ENCODE measurements at places on chromosomes 11 and 22.

DNA sequence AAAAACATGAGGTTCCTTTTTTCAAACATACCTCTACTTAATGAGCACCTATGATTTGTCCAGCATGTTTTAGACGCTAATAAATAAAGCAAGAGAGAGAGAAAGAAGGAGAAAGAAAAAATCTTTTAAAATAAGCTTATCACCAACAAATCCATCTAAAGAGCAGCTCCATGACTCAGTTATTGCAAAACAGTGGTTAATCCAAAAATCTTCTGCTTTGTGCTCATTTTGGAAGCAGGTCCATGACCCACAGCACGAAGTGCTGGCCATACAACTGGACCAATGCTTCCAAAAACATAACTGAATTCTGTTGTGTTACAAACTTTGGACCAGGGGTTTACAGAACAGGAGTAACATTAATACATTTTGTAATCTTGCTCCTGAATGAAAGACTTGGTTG is 696.6 kb downstream of the KCNA4 start:
- DNase-seq, result no peak

GRCh38 chr11:106331176-106331575 is 253.7 kb downstream of the AASDHPPT start:
- no peak for DNase-seq

DNA sequence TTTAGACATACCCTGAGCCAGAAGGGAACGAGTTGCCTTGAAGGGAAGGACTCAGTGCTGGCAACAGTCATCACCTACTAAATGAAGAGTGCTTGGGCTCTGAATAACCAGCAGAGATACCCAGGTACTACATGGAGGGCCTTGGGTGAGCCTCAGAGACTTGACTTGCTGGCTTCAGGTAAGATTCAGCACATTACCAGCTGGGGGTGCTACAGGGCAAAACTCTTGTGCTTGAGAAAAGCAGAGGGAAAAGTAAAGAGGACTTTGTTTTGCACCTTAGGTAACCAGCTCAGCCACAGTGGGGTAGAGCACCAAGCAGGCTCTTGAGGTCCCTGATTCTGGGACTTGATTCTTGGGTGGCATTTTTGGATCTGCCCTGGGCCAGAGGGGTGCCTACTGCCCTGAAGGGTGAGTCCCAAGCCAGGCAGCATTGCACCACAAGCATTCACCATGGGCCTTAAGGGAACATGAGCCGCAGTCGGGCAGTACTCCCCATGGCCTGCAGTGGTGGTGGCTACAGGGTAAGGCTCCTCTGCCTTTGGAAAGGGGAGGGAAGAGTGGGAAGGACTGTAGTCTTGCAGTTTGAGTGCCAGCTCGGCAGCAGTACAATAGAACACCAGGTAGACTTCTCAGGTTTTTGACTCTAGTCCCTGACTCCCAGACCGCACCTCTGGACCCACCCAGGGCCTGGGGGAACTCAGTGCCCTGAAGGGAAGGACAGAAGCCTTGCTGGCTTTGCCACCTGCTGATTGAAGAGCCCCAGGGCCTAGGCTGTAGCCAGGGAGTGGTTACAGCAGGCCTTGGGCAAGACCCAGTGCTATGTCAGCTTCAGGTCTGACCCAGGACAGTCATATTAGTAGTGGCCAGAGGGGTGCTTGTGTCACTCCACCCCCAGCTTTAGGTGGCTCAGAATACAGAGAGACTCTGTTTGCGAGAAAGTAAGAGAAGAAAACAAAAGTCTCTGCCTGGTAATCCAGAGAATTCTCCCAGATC is 22.7 kb upstream of the PLEKHA7 start:
- no peak for DNase-seq

- DNase-seq, result no peak
Measured at GRCh38 chr11:82775736-82776346, 42.2 kb upstream of the FAM181B start.

DNA sequence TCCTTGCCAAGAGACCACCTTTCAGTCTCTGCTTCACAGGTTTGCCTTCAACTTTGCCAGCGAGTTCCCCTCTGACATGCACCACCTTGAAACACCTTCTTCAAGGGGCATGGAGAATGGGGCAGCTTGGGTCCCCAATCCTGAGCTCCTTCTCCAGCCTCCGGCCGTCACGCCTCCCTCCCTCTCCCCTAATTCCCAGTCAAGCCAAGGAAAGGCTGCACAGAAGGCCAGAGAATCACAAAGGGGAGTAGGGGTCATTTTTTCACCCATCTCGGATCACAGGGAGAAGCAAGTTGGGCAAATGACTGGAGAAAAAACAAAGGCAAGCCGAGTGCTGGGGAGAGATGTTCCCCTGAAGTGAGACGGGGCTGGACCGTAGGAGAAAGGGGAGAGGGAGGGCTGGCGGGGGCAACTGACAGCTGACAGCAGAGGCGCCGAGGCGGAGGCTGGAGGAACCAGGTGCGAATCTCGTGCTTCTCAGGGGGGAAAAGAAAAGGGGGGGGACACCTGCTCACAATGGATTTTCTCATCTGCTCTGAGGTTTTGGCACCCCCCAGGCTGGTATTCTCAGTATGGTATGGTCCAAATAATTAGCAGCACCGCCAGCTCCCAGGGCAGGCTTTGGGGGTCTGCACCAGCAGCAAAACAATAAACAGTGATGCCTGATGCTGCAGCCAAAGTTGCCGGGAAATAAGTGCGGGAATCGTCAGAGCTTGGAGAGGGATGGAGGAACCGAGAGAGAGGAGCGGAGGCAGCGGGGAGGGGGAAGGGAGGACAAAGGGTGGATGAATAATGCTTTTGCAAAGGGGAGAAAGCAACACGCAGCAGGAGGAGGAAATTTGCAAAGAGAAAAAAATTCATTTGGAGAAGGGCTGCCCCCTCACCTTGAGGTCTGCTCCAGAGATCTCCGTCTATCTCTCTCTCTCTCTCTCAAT is 644 bp downstream of the YPEL4 start:
- no peak for DNase-seq

- DNase-seq, result peak; percentile 33
Measured at GRCh38 chr11:3808861-3809623, 682 bp downstream of the PGAP2 start.

- no peak for DNase-seq
Measured at GRCh38 chr22:49593509-49593908, 234.2 kb downstream of the BRD1 start.

DNA sequence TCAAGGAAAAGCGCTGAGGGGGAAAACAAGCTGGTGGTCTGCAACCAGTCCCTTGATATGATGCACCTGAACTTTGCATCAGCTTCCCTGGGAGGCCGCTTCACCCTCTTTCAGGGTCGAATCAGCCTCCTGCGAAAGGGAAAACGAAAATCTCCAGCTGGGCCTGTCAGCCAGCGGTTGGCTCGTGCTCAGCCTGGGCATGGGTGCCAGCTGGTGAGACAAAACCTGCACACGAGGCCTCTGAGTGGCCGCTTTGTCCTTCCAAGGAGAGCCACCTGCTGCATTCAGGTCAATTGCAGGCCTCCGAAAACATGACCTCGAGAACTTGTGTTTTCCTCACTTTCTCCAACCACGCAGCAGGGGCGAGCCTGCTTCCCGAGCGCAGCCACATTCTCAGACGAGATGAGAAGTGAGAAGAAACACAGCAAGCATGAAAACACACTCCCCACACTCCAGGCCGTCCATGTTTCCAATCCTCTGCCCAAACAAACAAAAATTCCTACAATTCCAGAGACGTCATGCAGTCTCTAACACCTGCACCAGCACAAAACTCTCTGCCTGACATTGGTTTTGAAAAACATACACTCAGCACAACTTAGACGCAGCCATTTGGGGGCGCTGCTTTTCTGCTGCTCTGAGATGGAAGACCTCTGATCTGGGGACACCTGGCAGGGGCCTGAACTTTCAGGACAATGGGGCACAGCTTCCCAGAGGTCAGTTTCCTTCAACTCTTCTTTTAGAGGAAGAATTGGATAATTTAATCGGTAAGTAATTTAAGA is 77.1 kb downstream of the DHCR7 start:
- DNase-seq, result no peak

DNA sequence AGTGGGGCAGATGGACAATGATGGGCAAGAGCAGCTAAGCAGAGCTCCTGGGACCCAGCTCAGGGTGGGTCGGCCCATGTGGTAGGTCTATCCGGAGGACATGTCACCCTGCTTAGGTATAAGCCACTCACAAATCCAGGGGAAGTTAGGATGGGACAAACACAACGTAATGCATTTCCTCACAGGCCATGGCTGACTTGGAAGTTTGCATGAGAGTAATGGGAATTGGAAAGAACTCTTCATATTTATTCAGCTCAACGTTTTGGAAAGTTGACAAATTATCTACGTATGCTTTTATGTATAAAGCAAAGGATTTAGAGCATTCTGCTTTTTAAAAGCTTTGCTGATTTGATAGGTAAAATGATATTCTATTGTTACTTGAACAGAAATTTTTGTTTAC is 74.9 kb downstream of the SMCO4 start:
- no peak for DNase-seq

- no peak for DNase-seq
Measured at GRCh38 chr11:130212431-130212961, 52.9 kb downstream of the ST14 start.

DNA sequence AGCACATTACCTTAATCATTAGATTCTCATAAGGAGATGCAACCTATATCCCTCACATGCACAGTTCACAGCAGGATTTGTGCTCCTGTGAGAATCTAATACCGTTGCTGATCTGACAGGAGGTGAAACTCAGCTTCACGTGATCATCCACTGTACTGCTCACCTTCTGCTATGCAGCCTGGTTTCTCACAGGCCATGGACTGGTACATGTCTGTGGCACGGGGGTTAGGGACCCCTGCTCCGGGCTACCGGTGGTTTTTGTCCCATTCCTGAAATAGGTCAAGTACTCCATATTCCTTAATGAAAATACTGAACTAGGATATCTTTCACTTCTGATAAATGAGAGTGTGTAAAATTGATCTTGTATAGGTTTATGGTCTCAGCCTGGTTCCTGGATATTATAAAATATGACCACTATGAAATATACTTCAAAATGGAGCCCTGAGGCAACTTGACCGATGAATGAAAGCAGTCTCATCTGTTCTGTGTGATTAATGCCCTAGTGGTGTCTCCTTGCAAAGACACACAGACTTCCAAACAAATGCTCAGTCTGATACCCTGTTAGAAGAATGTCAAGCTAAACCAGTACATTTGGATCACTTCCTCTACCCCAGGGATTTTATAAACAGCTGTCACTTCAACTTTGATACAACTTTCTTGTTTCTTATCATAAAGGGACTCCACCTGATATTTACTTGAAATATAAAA is 492.9 kb upstream of the ANO3 start:
- no peak for DNase-seq

- no peak for DNase-seq
Measured at GRCh38 chr11:34356576-34356912, 1.3 kb downstream of the ABTB2 start.

DNA sequence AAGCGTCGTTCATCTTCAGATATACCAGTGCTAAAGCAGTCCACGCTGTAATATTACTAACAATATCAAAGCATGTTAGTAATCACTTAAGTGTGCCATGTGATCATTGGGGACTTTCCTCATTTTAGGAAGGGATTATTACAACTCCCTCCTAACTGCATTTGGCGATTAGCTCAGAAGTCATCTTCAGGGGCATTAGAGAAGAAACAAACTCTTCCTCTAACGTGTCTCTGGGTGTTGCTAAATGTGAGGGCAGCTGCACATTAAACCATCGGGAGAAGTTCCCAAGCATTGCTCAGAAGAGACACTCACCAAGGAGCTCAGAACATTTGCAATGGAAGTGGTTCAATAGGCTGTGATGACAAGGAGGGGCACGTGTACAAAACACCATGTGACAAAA is 17.2 kb downstream of the TESMIN start:
- DNase-seq, result no peak

- DNase-seq, result no peak
Measured at GRCh38 chr11:99739464-99740089, 718.8 kb downstream of the CNTN5 start.

DNA sequence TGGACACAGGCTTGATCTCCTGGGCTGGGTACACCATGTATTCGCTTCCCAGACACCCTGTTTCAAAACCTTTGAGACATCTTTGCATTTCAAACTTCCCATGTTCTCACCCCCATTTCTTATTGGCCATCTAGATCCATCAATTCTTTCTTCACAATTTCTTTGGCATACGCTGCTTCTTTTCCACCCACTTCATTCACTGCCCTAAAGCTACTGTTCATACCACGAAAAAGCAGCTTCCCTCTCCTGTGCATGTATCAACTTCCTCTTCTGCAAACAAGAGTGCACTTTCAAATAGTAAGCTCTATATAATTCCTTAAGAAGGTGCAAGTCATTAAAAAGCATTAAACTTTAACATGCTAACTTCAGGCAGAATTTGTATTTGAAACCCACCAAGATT is 21.4 kb downstream of the UVRAG start:
- DNase-seq, result no peak

- peak; percentile 79 for DNase-seq
Measured at GRCh38 chr11:124763156-124763947, 1.3 kb upstream of the ESAM start.

DNA sequence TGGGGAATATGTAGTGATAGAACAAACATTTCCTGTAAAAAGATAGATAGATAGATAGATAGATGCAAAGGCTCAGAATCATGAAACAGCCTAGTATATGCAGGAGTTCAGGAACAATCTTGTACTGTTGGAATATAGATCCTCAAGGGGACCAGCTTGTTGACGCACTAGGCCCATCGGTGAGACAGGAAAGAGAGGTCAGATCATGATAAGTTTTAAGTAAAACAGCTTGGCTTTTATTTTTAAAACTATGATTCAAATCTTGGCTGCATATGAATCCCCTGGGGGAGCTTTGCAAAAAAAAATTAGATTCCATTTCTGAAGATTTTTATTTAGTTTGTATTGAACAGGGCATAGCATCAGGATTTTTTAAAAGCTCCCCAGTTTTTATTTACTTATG is 185.8 kb downstream of the TRPC6 start:
- no peak for DNase-seq

DNA sequence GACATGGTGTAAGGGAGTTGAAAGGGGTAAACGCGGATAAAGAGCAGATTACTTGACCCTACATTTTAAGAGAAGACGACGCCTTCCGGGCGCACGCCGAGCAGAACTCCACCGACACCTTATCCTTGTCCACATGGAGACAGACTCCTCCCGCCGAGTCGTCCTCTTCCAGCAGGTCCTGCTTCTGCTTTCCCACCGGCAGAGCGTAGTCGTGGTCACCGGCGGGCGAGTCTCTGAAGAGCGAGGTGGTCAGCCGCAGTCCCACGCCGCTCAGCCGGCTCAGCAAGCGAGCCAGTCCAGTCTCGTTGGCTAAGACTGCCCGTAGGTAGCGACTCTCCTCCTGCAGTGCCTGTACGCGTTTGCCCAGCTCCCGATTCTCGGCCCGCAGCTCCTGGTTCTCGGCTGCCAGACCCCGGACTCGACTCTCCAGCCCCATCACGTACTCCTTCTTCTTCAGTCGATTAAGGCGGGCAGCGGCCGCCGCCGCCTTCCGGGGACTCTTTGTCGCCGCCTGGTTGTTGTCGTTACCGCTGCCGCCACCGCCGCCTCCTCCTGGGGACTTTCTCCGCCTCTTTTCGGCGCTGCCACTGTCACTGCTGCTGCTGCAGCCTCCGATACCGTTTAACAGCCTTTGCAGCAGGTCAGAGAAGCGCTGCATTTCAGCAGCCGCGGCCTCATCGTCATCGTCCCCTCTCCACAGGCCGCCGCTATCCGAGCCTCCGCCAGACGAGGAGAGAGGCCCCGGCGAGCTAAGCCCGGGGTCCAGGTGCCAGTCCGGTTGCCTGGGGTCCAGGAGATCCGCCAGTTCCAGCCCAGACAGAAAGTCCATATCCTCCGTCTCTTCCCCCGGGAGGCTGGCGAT is 945 bp downstream of the CREBZF start:
- peak; percentile 47 for DNase-seq

- no peak for DNase-seq
Measured at GRCh38 chr22:48824712-48825651, 1002.7 kb downstream of the BRD1 start.

GRCh38 chr11:31096191-31096805 is 273.2 kb downstream of the DCDC1 start:
- no peak for DNase-seq
